Right lobe of liver (tissue), 6 donors: ENCODE measurements at places on chromosomes 5 and 9.

GRCh38 chr9:137984005-137984404, 106.4 kb downstream of the CACNA1B start:
- DNase-seq = no peak

DNA sequence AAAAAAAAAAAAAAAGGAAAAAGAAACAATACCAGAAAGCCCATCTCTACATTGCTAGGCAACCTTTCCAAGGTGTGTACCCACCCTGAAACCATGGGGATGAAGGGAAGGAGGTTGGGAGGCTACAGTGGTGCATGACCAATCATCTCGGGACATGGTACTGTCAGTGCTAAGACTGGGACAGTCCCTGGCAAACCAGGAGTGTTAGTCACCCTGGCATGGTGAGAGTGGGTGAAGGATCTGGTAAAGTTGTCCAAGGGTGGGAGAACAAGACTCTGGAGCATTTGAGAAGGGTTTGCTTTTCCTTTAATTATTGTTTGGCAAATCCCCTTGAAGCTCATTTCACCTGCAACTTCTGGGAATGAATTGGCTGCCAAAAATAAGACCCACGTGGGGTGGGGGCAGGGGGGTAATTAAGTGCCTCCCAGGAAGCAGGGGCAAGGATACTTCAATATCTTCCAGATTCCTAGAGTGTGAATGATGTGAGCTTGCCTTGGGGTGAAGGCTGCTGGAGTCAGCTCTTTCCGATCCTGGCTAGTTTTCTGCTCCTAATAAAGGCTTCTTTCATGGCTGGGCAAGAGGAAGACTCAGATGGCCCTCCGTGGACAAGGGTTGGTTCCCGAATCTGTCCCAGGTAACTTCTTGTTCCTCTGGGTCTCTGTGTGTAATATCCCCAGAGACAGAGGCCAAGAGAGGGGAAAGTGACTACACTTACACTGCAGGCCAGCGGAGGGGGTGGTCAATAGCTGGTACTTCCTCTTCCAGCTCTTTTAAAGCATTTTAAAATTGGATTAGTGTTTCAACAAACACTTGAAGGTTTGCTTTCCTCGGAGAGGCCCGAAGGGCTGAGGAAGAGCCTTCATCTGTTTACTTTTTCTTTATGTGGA, 61.6 kb upstream of the SPRY4 start:
- DNase-seq = no peak

GRCh38 chr5:1792842-1793266, 6.8 kb downstream of the MRPL36 start:
- no peak for DNase-seq

GRCh38 chr5:117089001-117089400, 514.4 kb upstream of the SEMA6A start:
- no peak for DNase-seq

DNA sequence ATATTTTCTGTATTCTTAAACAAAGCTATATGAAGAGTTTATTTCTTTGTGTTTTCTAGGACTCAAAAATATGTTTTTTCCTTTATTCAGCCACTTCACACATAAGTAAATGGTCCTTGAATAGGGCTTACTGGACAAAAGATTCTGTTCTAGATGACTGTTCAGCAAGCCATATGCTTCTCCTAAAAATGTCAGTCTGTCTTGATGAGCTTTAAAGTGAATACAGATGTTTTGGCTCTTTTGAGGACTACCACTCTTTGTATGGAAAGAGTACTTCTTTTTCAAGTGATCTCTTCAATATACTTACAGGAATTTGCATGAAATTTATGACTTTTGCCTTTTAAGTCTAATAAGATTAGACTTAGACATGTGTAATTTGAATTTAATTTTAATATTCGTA, 8.4 kb downstream of the NDUFS4 start:
- no peak for DNase-seq

DNA sequence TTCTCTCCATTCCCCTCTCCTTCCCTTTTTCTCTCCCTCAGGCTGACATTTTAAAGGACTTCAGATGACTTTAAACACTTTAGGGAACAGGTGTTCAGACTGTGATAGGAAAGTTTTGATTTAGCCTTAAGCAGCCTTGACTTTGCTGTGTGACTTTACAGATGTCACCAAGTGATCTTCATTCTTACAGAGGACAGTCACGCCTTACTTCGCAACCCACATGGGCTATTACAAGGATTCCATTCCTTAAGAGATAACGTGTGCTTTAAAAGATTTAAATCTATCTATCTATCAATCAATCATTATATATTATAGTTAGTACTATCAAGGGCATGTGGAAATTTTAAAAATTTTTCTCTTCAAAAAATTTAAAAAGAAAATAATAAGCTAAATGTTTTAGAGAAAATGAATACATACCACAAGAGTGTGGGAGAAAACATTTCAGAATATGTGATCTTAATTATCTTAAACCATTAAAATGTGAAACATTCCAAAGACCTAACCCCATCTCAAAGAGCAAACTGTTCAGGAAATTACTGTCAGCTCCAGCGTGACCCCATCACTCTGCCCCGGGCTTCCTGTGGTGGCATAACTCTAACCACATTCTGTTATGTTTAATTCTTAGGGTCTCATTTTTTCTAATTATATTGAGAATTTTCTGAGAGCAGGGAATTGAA, 530.5 kb downstream of the SEMA5A start:
- DNase-seq = no peak

DNA sequence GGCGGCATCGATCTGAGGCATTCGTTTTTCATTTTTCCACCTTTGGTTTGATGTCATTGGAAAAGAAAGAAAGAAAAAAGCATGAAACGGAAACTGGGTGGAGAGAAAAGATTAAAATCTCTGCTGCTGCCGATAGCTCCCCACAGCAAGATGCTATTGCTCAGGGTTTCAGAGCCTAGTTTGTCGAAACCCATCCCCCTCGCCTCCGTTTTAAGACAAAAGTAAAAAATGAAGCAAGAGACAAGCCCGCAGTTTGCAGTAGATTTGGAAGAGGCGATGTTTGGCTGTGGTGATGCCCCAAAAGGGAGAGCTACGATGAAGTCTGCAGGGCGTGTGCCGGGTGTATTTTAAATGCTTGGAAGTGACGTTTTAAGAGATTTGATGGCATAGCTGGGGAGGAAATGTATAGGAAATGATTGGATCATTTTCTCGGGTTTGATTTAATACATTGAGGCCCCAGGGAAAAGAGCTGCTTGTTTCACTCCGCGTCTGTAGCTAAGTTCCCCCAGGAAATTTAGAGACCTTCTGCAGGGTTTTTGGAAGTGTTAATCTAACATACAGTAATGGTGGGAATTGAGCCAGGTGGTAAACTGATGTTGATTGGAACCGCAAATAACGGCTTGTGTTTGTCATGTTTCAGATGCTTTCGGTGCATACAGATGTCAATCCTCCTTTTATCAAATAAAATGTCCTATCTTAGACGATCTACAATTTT, 909 bp downstream of the NDFIP1 start:
- DNase-seq = no peak

DNA sequence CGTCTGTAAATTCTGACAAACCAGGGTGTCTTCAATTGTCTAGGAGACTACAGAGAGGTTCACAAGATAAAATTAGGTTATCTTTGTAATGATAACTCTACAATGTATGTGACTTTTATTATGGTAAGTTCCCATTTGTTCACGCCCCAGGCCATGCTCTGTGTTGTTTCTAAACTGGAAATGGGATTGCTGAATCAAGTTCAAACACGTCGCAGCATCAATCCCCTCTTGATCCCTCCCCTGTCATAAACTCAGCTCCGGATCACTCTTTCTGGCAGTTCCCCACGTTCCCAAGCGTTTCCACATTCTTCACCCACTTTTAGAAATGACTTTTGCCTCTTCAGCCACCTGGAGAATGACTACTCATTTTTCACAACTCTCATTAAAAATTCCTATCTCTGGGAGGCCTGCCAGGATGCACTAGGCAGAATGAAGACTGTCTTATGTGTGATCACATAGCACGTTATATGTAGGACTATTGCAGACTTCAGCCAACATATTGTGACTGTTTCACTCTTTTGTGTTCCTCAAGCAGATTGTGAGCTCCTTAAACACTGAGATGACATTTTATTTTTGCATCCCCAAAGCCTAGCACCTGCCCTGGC, 1124.2 kb upstream of the WWC1 start:
- DNase-seq = no peak

DNA sequence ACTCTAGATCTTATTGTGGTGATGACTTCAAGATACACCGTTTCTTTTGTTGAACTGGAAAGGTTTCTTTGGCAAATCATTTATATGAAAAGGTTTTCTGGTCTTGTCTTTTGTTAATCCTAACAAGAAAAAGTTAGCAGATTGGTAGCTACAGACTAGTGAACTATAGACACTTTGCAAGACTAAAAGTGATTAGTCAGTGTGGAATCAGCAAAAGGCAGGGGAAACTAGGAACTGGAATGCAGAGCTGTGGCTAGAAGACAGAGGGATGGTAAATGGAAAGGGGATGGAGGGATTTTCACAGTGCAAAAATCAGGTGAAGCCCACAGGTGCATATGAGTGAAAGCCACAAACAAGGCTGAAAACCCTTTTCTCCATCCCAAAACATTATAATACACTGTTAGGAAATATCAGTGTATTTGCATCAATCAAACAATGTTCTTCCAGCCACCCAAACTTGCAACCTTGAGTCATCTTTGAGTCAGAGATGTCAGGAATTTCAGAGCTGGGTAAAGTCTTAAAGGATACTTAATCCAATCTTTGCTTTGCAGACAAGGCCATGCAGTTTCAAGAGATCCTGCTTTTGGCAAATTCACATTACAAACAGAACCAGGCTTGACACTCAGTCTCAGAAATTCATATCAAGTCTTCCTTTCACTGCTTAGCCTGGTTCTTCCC, 52.7 kb downstream of the PLK2 start:
- DNase-seq = no peak

- DNase-seq = no peak
Measured at GRCh38 chr9:136083558-136084062, 11.5 kb downstream of the NACC2 start.

- no peak for DNase-seq
Measured at GRCh38 chr5:10621832-10622231, 58.0 kb downstream of the ANKRD33B start.

GRCh38 chr9:25964239-25964638, 286.0 kb upstream of the TUSC1 start:
- no peak for DNase-seq

- no peak for DNase-seq
Measured at GRCh38 chr5:60945813-60946187, 795 bp downstream of the NDUFAF2 start.

DNA sequence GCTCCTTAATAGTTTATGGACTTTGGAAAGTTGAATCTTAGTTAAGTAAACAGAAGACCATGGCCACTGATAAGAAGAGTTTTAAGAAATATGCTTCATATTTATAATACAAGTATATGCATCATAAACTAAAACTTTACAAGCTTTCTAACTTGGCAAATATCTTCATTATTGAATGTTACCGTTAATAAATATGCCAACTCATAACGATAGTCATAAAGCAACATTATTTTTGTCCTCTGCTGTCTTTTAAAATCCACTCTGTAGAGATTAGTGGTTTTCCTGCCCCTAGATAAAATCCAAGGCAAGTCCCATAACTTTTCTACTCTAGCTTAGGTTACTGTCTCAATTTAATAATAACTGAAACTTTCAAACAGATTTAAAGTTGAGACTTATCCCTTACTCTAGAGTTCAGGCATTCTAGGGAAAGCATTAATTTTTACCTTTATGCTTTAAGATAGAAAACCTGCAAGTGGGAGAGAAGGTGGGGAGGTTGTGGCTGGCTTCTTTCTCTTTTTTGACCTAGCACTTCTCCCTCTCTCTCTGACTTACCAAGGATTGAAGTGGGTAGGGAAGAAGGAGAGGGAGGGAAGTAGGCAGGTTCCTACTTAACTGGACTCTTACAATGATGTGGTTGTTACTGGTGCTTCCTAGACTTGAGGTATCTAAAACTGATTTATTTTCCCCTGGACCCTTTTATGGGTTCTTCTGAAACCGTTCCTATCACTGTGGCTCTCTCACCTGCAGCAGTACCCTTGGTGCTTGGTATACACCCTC, 29.6 kb downstream of the RNF145 start:
- DNase-seq = no peak

- DNase-seq = no peak
Measured at GRCh38 chr9:8428389-8428788, 628.8 kb upstream of the DMAC1 start.

DNA sequence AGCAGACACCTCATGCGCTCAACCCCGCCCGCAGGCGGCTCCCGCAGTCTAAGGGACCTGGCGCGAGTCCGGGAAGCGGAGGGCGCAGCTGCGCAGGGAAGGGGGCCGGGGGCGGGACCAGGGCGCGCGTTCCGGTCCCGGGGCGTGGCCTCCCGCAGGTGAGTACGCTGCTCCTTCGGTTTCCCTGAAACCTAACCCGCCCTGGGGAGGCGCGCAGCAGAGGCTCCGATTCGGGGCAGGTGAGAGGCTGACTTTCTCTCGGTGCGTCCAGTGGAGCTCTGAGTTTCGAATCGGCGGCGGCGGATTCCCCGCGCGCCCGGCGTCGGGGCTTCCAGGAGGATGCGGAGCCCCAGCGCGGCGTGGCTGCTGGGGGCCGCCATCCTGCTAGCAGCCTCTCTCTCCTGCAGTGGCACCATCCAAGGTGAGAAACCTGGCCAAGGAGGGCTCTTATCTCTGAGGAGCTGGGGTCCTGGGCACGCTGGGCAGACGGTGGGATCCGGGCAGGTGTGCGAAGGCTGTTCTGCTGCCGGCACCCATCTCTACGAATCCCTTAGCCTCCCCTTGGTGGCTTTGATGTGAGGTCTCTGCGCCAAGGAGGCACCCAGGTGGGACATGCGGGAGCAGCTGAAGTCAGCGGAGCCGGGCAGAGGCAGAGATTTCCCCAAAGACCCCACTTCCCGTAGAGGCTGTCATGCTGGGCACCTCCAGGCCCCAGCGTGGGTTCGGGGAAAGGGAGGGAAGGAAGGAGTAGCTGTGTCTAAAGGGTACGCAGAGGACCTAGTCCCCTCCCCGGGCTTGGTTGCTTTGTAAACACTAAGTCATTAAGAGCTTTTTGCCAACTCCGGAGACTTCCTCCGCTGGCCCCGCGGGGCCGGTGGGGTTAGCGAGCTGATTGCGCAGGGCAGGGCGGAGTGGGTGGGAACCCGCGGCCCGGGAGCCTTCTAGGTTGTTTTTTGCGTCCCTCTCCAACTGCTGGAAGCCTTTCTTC, at the start of gene F2RL1:
Gene F2RL1, plus strand, starts transcription at position 187 of the 988 bp plus-strand sequence. Its CDS starts 153 bp downstream, at position 340.
- peak; percentile 89 for DNase-seq

DNA sequence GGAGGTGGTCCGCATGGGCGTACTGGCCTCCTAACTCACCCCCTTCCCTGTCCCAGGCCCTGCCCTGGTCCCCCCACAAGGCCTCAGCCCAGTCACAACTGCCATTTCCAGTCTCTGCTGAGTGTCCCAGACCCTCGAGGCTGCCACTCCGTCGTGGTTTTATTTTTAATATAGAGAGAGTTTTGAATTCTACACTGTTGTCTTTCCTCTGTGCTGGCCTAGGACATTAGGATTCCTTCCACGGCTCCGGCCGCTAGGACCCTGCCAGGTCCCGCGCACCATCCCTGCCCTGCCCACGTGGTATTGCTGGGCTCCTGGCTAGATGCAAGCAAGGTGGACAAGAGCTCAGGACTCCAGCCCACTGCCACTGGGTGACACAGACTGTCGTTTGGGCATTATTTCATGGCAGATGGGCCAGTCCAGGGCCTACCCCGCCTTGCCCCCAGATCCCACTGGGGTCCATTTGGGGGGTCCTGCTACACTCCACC, 53.3 kb downstream of the SAR1B start:
- no peak for DNase-seq

- no peak for DNase-seq
Measured at GRCh38 chr9:2802494-2802921, 41.4 kb downstream of the PUM3 start.

GRCh38 chr5:86971034-86971571, 296.6 kb upstream of the RASA1 start:
- no peak for DNase-seq

- no peak for DNase-seq
Measured at GRCh38 chr5:121144764-121145163, 680.7 kb downstream of the PRR16 start.

GRCh38 chr9:127763918-127764384, 14.5 kb downstream of the SH2D3C start:
- peak; percentile 55 for DNase-seq
